ENCODE measurements at places on chromosomes 6 and 20.

DNA sequence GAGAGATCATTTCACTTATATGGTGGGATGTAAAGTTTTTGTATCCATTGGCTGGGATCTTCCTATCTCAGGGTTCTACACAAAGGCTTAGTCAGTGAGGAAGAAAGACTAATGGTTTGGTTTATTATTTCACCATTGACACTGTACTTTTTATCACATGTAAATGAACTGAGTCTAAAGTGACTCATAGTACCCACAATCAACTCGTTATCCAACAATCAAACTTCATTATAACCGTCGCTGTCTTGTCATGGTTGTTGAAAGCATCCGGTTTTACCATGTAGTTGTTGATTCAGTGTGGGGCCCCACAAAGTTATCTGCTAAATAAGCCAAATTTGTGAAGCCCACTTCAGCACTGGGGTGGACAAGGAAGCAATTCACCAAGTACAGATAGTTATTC lies 55.8 kb upstream of the MTRF1L start:
- no peak for DNase-seq

DNA sequence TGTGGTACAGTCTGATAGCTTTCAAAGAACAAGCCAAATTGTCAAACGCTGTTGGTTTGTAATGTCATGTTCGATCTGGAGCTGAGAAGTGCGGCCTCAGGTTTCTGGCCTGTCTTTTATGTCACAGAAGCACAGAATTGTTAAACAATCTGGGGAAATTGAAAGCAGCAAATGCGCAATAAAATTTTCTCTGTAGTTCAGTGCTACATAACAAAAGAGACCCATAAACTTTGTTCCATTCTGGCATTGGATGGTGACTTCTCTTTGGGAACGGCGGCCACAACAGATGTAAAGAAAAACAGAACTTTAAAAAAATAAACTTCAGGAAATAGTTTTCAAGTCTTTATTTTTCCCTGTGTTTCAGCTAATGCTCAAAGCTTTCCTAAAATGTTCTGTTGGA lies 106.9 kb downstream of the PRL start:
- no peak for DNase-seq

GRCh38 chr20:1423625-1424106 lies 30.8 kb upstream of the FKBP1A start:
- no peak for DNase-seq

DNA sequence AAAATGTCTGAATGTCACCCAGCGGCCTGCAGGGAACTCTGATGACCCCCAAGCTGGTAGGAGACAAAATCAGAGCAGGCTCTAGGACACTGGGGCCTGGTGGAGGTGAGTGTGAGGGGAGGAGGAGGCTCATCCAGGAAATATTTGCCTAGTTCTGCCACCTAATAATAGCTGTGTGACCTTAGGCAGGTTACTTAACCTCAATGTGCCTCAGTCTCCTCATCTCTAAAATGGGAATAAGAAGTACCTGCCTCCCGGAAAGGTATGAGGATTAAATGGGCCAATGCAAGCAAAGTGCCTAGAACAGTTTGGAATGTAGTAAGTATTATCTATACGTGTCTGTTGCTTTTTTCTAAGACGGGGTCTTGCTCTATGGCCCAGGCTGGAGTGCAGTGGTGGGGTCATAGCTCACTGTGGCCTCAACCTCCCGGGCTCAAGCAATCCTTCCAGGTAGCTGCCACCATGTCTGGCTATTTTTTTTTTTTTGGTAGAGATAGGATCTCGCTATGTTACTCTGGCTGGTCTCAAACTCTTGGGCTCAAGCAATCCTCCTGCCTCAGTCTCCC lies 60.4 kb downstream of the RAB44 start:
- no peak for DNase-seq

DNA sequence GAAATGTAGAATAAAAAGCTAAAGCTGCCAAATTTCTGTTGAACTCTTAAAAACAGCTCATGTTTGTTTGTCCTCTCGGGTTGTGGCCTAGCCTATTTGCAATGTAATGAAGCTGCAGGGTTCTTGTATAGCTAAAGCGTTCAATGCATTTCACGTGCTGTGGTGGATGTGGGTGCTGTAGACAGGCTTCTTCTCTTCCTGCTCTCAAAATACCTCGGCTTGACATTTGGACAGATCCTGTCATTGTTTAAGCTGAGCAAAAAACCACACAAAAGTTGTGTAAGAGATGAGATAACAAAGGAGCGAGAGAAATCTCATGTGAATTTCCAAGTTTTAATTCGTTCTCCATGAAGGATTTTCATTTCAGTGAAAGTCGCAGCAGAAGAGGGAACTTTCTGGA lies 196.3 kb upstream of the UST start:
- no peak for DNase-seq

DNA sequence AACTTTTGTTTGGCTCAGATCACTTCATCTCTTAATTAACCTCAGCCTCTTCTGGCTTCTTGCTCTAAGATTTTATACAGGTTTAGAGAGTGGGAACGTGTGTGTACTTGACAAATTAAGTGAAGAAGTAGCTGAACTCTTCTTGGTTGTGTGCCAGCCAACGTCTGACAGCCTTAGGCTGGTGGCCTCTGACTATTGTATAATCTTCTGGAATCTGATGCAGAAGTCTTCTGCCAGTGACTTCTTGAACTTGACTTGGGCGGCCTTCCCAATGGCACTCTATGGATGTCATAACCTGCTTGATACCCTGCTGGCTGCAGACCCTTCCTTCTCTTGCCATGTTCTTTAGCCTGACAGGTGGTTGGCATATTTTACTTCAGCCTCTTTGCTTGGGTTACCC lies 660.5 kb downstream of the DOK5 start:
- DNase-seq, result no peak

Data from NCI-H446 treated with DMSO at 0.1 percent for 48 hours (cell line).